ENCODE measurements at places on chromosomes 6 and 20. TPM values are rescaled to one million over a fixed set of nuclear protein-coding genes. Genes with fewer than 3 reads are reported as not detected.

CD93 gene
- 112 TPM for total RNA-seq

C6orf52 gene
- total RNA-seq: not detected

RALGAPA2 gene
- total RNA-seq: 23.1 TPM

POM121L2 gene
- total RNA-seq: not detected

TRPC4AP gene
- 64.0 TPM for total RNA-seq

MAP3K7 gene
- 39.4 TPM for total RNA-seq

COL12A1 gene
- 443 TPM for total RNA-seq

ZBTB12 gene
- 5.7 TPM for total RNA-seq

ATP6V1G2 gene
- 1.3 TPM for total RNA-seq

GRCh38 chr20:44097521-44098255 lies 89.3 kb downstream of the JPH2 start:
- no peak for DNase-seq

- no peak for DNase-seq
Measured at GRCh38 chr6:11012976-11013720, 31.0 kb downstream of the ELOVL2 start.

- DNase-seq: no peak
Measured at GRCh38 chr6:73107016-73107415, 118.3 kb downstream of the KHDC1L start.

- DNase-seq: peak; percentile 93
Measured at GRCh38 chr6:29005183-29005885, at the start of gene ZNF311. TSS of gene ZNF311 (minus strand) at chr6:29005315. CDS start at chr6:29003954, 1,361 bp downstream.

GRCh38 chr6:89414215-89414614 lies 2.1 kb upstream of the RRAGD start:
- DNase-seq: no peak

DNA sequence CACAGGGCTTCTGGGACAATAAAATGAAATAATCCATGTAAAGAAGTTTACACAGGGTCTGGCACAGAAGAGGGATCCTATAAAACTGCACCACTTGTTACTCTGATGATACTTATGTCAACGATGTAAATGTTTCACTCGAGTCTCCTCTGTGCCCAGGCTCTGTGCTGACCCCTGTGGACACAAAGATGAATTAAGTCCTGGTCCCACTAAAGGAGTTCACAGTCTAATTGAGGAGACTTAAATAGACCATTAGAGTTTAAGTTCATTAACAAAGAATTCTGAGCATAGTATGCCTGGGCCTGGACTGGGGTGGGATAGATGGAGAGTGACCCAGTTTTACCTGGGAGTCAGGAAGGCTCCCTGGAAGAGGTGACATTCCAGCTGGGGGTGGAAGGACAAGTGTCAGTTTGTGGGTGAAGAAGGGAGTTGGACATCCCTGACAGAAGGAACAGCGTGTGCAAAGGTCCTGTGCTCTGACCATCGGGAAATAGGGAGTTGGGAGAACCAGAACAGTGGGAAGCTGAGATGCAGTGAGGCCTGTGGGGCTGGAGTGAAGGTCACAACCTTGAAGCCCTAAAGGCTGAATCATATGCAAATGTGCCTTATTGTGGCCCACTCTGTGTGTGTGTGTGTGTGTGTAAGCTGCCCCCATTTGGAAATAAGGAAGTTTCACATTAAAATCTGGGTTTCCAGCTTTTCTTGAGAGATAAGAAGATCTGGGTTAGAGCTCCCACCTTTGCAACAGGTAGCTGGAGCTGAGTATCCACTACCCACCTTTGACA lies 1.1 kb downstream of the OCSTAMP start:
- DNase-seq: no peak

- no peak for DNase-seq
Measured at GRCh38 chr20:20334489-20334888, 33.4 kb upstream of the INSM1 start.

GRCh38 chr6:137827977-137828810 lies 38.9 kb upstream of the TNFAIP3 start:
- no peak for DNase-seq

DNA sequence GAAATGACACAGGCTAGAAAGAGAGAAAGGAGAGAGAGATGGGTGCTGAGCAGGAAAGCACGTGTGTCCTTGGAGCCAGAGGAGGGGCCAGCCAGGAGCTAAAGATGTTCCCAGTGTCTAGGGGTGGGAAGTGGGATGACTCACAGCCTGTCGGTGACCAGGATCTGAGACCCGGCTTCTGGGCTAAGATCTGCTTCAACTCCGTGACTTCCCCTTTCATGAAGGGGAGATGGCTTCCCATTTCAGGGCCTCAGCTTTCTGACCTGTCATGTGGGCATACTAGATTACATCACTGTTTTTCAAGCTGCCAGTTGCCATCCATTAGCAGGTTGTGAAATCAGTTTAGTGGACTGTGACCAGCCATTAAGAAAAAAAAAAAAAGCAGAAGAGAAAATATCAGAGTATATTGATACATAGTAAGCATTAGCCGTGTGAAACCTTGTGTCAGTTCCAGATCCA lies 5.4 kb downstream of the TGM3 start:
- DNase-seq: no peak

- DNase-seq: no peak
Measured at GRCh38 chr6:36492621-36493020, 49.8 kb downstream of the KCTD20 start.

DNA sequence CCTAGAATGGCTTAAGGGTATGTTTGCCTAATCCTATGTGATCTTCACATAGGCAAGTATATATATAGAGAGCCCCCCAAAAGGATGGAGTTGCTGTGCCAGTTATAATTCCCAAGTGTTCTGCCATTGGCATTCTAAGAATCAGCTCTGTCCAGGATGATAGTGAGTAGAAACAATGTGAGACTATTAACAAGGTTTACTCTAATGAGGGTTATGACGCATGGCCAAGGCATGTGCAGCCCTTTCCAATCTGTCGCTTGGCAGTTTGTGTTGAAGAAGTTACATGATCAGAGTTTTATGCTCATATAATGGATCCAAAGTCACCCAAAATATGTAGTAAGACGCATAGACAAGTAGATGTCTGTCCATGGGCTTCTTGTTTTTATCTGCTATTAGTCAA lies 33.6 kb downstream of the VGLL2 start:
- no peak for DNase-seq

DNA sequence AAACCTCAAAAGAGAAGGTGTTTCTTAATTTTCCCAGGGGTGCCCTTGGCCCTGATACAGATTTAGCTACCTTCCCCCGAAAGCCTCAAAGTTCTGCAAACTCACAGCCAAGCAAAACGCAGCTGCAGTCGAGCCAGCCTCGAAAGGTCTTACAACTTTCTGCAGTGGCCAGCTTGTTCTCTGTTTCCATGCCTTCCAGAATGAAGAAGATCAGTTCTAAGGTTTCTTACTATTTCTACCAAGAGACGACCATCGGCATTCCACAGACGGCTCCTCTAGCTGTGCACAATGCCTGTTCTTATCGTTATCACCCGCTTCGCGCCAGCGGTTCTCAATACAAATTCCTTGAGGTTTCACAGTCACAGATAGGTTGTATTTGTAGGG lies 28.5 kb upstream of the CCR6 start:
- no peak for DNase-seq

GRCh38 chr6:42727087-42727611 lies 4.8 kb upstream of the PRPH2 start:
- DNase-seq: peak; percentile 54

DNA sequence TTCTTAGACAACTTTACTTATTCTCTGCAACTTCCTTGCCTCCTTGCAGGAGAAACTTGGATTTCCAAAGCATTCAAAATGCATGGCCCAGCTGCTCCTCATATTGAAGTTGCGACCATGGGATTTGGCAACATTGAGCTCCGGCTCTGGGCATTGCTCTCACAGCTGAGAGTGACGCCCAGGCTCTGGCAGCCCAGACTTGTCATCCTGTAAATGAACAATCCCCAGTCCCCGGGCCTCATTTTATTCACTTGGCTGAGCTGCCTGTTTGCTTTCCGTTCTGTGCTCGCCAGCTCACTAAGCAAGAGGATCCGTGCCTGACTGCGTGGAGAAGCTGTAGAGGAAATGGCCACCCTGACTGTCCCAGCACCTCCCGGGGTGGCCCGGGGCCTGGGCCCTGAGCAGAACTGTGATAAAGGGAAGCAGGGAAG lies 119.5 kb upstream of the CD93 start:
- peak; percentile 96 for DNase-seq

All from tongue (tissue), 3 donors.